ENCODE measurements at places on chromosomes 12 and 14.
A peak's percentile ranks its signal among the peaks of the same experiment; 100 is the strongest.

DNA sequence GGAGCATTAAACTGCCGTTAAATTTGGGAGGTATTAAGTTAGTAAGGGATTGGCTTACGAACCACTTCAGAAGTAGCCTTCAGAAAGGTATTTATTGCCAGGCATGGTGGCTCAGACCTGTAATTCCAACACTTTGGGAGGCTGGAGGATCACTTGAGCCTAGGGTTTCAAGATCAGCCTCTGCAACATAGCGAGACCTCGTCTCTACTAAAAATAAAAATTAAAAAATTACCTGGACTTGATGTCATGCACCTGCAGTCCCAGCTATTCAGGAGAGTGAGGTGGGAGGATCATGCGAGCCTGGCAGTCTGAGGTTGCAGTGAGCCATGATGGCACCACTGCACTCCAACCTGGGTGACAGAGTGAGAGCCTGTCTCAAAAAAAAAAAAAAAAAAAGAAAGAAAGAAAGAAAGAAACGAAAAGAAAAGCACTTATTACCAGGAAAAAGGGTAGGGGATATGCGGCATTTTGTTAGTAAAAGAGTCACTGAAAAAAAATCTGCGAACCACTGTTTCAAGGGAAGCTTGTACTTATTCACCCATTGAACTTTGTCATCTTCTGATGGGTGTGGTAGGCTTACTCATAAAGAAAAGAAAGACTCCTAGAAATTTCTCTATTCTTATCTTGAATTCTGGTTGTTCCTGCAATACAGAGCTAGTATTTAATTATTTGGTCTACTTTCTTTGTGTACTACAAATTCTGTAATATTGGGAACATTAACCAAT, 33.6 kb upstream of the PLEKHA5 start:
- DNase-seq = peak; percentile 75
- peaks cover 11% of the 10 kb centered on the region for H3K4me1 ChIP-seq
- no peak overlapping the region for H3K27ac ChIP-seq
- no peaks in the 10 kb centered on the region for H3K27me3 ChIP-seq

DNA sequence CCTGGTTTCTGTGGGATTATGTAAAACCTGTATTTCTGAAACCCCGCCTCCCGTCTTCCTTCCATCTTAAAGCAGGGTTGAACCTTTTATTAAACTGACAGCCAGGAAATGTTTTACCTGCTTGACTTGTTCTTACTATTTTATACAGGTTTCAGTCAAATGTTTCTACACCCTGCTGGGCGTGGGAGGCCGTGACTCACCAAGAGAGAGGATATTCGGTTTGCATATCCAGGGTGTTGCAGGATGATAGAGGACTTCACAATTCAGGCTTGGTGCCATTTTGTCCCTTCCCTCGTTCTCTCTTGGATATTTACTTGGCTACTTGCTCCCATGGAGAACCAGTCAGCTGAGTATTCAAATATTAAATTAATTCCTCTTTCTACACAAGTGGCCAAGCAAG, 69.7 kb downstream of the ARF6 start:
- peaks cover 7% of the 10 kb centered on the region for H3K4me1 ChIP-seq
- no peak overlapping the region for H3K27ac ChIP-seq
- DNase-seq = no peak
- no peaks in the 10 kb centered on the region for H3K27me3 ChIP-seq

DNA sequence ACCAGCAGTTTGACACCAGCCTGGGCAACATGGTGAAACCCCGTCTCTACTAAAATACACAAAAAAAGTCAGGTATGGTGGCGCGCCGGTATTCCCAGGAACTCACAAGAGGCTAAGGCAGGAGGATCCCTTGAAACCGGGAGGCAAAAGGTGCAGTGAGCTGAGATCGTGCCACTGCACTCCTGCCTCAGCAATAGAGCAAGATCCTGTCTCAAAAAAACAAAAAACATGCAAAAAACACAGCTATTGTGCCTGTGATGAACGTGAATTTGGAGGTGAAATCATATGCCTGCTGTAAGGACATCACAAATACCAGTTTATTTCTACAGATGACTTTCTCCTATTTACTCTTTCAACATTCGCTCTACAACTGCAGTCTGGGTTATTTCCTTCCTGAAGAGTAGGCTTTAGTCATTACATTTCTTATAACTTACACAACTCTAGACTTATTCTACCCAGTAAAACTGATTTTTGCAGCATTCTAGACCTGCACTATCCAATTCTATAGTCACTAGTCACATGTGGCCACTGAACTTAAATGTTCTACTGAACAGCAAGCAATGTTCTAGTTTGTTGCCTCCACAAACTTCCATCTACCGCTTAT, 48.3 kb downstream of the HNRNPC start:
- no peaks in the 10 kb centered on the region for H3K27me3 ChIP-seq
- DNase-seq = no peak
- H3K4me3 ChIP-seq = no peak overlapping the region
- H3K36me3 ChIP-seq = peaks cover 64% of the 10 kb centered on the region
- H3K27ac ChIP-seq = no peak overlapping the region

DNA sequence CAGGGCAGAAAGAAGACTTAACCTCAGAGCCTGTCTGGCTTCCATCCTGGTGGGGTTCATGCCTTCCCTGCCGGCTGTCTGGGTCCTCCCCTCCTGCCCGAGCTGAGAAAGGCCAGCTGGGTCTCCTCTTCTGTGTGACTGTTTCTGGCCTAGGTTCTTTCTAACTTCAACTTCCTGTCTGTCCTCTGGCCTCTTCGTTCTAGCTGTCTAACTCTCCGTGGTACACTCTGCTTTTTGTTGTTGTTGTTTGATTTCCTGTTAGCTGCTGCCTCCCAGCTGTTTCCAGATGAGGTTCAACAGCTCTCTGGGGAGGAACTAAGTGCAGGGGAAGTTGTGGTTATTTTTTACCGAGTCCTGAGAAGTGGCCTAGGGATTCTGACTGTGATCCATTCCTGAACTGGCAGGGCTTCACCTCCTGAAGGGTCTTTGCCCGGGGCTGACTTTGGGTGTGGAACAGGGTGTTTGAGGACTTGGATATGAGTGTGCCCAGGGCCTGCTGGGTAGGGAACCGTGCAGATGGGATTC, 3.2 kb downstream of the MLXIP start:
- no peak for DNase-seq
- peaks cover 36% of the 10 kb centered on the region for H3K4me1 ChIP-seq
- no peaks in the 10 kb centered on the region for H3K27me3 ChIP-seq

- H3K36me3 ChIP-seq = no peaks in the 10 kb centered on the region
- H3K4me1 ChIP-seq = no peaks in the 10 kb centered on the region
- H3K27ac ChIP-seq = no peak overlapping the region
- no peak overlapping the region for H3K4me3 ChIP-seq
These were observed 13.1 kb downstream of the CBLN3 start for GRCh38 chr14:24416254-24416931.

GRCh38 chr12:117342682-117343081, 18.7 kb downstream of the NOS1 start:
- no peak for DNase-seq
- H3K36me3 ChIP-seq = no peaks in the 10 kb centered on the region
- H3K27me3 ChIP-seq = no peaks in the 10 kb centered on the region
- no peak overlapping the region for H3K4me3 ChIP-seq
- no peaks in the 10 kb centered on the region for H3K4me1 ChIP-seq

DNA sequence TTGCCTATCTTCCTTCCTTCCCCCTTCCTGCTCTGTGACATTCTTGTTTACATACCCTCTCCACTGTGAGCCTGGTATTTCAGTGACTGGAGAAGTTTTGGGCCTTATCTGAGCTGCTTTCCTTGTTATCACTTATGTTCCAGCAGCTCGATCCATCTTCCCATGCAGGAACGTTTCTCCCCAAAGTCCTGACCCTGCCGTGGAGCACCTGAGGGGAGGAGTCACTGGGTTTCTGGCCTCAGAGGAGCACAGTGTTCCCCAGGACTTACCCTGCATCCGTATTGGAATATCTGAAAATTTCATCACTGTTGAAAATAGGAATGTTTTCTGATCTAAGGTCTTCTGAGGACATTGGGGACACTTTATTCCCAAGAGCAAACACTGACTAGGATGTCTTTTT, 141.8 kb downstream of the CACNA1C start:
- H3K27ac ChIP-seq = no peak overlapping the region
- DNase-seq = no peak
- H3K4me1 ChIP-seq = peaks cover 6% of the 10 kb centered on the region
- H3K36me3 ChIP-seq = no peaks in the 10 kb centered on the region

GRCh38 chr14:83312511-83312910, 1778.9 kb upstream of the SEL1L start:
- DNase-seq = no peak
- no peaks in the 10 kb centered on the region for H3K4me1 ChIP-seq
- H3K4me3 ChIP-seq = no peak overlapping the region
- H3K27ac ChIP-seq = no peak overlapping the region
- H3K27me3 ChIP-seq = no peaks in the 10 kb centered on the region

DNA sequence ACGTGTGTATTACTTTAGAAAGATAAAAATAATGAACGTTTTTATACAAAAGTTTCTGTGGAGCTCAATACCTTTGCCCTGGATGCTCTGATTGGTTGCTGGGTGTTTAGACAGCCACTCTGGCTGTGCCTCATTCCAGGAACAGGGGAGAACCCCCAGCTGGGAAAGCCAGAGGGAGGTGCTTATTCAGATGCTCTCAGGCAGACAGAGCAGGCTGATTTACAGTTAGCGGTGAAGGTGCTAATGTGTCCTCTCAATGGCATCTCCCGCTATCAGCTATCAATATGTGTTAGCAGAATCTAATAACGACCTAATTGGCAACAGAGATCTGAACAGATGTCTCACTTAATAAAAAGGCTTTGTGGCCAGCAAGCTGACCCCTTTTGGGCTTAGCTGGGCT, 402.3 kb downstream of the NUAK1 start:
- H3K27me3 ChIP-seq = no peaks in the 10 kb centered on the region
- H3K4me1 ChIP-seq = peaks cover 14% of the 10 kb centered on the region
- no peaks in the 10 kb centered on the region for H3K36me3 ChIP-seq
- H3K4me3 ChIP-seq = no peak overlapping the region

GRCh38 chr12:18861287-18861858, 123.5 kb downstream of the CAPZA3 start:
- no peak overlapping the region for H3K27ac ChIP-seq
- H3K4me1 ChIP-seq = peaks cover 3% of the 10 kb centered on the region
- DNase-seq = peak; percentile 6
- no peaks in the 10 kb centered on the region for H3K27me3 ChIP-seq
- H3K36me3 ChIP-seq = no peaks in the 10 kb centered on the region

DNA sequence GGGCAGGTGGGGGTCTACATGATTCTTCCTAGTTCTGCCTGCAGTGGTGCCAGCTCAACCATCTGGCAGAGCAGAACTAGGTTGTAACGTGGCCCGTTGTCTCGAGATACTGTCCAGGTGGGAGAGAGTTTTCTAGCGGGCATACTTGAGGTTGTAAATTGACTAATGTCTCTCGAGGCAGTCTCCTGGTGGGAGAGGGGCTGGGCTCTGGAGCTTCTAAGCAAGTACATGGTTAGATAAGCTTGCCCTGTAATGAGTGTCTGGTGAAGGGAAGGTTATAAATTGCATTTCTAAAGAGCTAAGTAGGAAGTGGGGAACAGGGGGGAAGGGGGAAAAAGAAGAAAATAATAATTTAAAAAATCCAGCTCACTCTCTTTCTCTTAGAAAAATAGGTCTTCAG, 18.1 kb downstream of the BDKRB1 start:
- no peak overlapping the region for H3K4me3 ChIP-seq
- no peaks in the 10 kb centered on the region for H3K36me3 ChIP-seq
- peak; percentile 59 for DNase-seq
- H3K27ac ChIP-seq = no peak overlapping the region
- H3K4me1 ChIP-seq = peaks cover 17% of the 10 kb centered on the region
- no peaks in the 10 kb centered on the region for H3K27me3 ChIP-seq

- H3K4me3 ChIP-seq = no peak overlapping the region
- no peak overlapping the region for H3K27ac ChIP-seq
- peaks cover 3% of the 10 kb centered on the region for H3K4me1 ChIP-seq
- no peaks in the 10 kb centered on the region for H3K27me3 ChIP-seq
- DNase-seq = no peak
These were observed 297.1 kb downstream of the PDZRN4 start for GRCh38 chr12:41485203-41485602.

DNA sequence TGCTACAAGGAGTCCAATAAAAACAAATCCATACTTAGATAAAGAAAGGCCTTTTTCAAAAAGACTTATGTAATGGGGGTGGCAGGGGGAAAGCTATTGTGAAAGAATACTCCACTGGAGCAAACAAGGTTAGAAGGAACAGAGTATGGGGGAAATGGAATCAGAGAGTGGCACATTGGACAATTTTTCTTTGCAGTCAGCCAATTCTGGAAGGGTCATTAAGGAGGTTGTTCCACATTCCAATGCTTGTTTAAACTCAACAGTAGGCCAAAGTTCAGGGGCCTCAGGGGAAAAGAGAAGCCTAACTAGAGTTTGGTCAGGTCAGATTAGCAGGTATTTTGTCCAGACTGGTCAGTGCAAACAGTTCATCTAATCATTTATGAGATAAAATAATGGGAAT, 105.2 kb upstream of the RESF1 start:
- no peak for DNase-seq
- no peak overlapping the region for H3K27ac ChIP-seq
- H3K4me3 ChIP-seq = no peak overlapping the region
- no peaks in the 10 kb centered on the region for H3K36me3 ChIP-seq
- no peaks in the 10 kb centered on the region for H3K4me1 ChIP-seq
- no peaks in the 10 kb centered on the region for H3K27me3 ChIP-seq

DNA sequence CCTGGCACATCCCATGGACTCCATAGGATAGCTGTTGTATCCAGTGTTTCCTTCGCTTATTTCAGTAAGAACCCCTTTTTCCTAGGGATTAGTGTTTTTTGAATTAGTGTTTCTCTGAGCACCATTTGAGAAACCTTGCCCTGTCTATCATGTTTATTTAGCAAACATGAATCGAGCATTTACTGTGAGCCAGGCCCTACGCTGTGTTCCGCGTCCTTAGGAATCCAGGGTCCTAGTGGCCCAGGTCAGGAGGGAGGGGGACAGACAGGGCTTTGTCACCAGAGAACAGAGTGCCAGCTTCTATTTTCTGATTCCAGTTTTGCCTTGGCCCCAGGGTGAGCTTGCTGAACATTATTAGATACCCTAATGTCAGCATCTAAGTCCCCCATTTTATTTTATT, 2.5 kb downstream of the TEAD4 start:
- no peaks in the 10 kb centered on the region for H3K36me3 ChIP-seq
- H3K4me1 ChIP-seq = peaks cover 36% of the 10 kb centered on the region
- H3K4me3 ChIP-seq = peak overlapping the region; percentile 68

DNA sequence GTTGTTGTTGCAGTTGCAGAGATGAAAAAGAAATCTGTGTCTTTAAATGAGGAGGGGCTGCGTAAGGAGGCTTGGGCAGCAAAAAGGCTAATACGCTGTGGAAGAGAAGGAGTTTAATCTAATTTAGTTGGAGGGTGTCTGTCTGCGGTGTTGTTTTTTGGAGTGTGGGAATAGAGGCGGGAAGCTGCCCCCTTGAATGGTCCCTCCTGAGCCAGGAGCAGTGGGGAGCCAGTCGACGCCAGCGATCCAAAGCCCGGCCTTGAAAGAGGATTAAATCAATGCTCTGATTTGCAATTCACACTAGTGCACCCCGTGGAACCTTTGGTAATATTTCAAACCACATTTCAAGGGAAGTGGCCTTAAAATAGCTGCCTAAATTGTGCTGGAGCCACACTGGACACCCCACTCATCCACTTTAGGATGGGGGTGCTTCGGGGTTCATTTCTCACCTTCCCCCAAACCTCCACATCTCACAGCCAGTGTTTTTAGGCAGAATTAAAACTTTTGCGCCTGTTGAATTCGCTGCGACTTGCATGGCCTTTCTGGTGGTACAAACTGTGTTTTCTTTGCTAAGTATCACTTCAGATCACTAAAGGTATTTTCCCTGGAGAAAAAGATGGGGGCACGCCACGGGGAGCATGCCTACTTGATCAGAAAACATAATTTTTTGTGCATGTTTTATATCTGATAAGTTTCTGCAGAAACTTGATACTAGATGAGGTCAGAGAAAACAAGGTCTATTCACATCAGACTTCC, 4.1 kb upstream of the FZD10 start:
- H3K27ac ChIP-seq = no peak overlapping the region
- H3K4me1 ChIP-seq = no peaks in the 10 kb centered on the region
- no peaks in the 10 kb centered on the region for H3K36me3 ChIP-seq
- H3K27me3 ChIP-seq = peaks cover 45% of the 10 kb centered on the region
- H3K4me3 ChIP-seq = no peak overlapping the region
- no peak for DNase-seq
